B cell (primary cell): ENCODE measurements at places on chromosomes 3 and 15.

DNA sequence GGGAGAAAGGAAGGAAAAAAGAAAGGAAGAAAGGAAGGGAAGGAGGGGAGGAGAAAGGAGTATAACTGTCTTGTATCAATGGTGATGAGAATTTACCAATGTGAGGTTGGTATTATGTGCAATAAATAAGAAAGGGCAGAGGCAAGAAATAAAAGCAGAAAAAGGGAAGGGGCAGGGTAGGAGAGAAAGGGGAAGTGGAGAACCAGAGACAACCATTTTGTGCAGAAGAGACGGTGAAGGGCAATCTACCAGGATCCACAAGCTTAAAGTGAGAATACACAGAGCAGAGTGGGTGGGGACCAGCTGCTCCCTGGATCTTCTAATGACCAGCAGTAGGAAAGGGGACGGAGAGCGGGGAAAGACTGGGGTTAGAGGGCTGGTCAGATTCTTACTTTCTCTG, 106.9 kb upstream of the SLCO2A1 start:
- DNase-seq: no peak

DNA sequence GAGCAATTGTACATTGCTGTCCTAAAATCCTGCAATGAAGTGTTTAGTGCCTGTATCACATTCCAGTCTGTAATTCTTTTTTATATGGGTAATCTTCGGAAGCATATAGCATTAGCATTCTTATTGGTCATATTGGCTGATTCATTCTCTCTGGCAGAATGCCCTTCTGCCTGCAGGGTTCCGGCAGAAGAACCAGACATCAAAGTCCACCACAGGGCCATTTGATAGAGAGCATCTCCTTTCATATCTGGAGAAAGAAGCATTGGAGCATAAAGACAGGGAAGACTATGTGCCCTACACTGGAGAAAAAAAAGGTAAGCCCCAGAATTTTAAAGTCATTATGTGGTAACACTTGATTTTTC, 39.6 kb downstream of the TMOD3 start:
- no peak for DNase-seq

DNA sequence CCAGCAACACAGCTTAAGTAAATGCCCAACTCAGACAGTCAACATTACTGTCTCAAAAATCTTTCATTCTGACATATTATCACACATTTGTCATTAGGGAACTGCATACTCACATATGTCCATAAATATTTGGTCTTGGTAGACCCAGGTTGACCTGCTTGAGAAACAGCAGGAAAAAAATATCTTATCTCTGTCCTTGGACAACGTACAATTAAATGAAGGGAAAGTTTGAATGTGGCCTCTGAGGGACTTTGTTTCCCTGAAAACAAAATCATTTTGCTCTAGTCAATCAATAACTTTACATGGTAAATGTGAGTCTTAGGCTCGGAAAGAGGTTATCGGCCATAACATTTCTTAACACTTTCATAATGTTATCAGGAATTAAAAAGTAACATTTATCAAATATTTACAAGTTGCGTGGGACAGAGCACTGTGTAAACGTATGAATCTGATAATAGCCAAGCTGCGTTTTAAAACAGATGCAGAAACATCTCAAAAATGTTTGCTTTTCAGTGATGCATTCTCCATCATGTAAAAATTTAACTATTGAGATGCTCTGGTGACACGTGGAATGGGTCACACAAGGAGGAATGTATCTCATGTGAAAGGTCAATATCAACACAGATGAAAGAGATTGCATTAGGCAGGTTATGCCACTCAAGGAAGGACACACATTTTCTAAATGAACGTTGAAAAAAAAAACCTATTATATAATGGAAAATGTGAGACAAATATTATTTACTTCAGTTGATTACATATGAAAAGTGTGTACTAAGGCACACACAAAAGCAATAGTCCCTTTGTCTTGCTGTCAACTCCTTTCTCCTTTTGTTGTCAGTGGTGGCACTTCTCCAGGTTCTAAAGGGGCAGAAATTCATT, 304.4 kb downstream of the WDR72 start:
- DNase-seq: no peak

DNA sequence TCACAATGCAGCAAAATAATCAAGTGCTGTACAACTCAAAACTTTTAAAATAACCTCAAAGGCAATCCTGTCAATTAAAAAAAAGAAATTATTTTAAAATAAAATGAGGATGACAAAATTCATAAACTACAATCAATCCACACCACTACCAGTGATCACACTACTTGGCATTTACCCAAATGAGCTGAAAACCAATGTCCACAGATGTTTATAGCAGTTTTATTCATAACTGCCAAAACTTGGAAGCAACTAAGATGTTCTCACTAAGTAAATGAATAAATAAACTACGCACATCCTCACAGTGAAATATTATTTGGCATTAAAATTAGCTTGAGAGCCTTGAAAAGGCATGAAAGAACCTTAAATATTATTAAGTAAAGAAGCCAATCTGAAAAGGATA, 121.3 kb downstream of the STAG1 start:
- no peak for DNase-seq
